ENCODE measurements at places on chromosomes 3 and 15.

- DNase-seq: no peak
Observed at GRCh38 chr3:4078903-4079302, 224.3 kb upstream of the SETMAR start.

- no peak for DNase-seq
Observed at GRCh38 chr3:169146866-169147237, 516.7 kb downstream of the MECOM start.

DNA sequence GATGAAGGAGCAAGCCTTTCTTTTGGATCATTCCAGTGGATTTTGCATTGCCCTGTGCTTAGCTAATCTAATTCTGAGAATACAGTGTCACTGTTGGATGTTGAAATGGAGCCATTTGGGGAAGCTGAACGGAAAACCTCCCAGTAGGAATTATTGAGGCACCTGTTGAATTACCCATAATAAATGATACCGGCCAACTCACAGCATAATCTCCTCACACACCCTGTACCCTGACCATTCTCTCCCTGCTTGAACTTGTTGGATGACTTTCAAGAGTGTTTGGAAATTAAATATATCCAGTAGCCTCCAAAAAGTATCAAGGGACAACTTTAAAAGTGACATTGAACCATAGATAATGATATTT, 171.4 kb upstream of the HES1 start:
- no peak for DNase-seq

DNA sequence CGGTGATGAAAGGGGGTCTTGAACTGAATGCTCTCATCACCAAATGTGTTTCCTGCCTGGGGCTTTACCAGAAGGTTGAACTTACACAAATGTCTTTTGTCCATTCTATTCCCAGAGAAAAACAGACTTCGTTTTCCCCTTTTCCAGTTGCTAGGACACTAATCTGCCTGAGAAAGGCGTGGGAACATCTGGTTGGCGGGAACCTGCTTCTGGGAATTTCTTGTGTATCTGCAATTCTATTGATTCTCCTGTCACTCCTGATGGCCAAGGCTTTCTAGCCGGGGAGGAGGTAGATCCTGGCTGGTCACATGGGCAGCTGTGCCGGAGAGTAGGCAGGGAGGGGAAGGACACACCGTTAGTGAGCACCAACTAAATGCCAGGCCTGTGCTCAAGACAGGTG, 31.1 kb upstream of the CCDC174 start:
- DNase-seq: no peak

DNA sequence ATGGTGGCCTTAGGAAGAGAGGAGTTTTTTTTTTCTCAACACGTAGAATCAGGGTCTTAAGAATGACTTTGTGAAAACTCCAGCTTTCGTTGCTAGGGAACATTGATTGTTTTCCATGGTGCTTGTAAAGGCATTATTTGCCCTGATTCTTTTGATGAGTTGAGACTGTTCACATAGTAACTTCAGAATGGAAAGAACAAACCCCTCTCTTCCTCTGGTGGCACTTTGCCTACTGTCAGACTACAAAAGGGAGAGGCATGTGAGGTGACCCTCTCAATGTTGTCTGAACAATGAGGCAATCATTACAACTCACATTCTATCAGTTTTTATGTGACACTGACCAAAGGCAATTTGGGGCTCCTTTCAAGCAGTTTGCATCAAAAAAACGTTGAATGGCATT, 477.8 kb downstream of the FGF12 start:
- no peak for DNase-seq

GRCh38 chr15:75307778-75308390, 25.2 kb downstream of the GOLGA6D start:
- no peak for DNase-seq

GRCh38 chr15:95162531-95162930, 931.2 kb downstream of the MCTP2 start:
- DNase-seq: no peak

DNA sequence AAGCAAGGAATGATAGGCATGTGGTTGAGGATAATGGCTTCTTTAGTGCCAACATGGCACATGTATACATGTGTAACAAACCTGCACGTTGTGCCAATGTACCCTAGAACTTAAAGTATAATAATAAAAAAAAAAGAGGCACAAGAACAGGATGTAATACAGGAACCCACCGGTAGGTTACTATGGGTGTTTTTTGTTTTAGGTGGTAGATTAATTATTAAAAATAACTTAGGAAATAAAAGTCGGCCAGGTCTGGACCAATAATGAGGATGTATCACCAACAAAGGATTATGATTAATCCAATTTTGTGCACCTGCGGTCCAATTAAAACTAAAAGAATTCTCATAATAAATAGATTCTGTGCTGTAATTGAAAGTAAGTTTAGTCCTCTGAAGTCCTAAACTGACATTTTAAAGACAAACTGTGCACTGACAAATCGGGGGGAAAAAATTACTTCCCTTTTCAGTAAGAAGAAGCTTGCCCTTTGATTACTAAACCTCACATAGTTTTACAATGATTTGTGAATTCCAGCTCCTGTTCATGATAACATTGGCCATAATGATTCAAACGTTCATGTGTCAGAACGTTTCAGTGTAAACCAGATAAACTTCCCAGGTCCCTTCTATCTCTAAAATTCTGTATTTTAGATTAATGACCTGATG, 62.2 kb downstream of the CASR start:
- DNase-seq: no peak

DNA sequence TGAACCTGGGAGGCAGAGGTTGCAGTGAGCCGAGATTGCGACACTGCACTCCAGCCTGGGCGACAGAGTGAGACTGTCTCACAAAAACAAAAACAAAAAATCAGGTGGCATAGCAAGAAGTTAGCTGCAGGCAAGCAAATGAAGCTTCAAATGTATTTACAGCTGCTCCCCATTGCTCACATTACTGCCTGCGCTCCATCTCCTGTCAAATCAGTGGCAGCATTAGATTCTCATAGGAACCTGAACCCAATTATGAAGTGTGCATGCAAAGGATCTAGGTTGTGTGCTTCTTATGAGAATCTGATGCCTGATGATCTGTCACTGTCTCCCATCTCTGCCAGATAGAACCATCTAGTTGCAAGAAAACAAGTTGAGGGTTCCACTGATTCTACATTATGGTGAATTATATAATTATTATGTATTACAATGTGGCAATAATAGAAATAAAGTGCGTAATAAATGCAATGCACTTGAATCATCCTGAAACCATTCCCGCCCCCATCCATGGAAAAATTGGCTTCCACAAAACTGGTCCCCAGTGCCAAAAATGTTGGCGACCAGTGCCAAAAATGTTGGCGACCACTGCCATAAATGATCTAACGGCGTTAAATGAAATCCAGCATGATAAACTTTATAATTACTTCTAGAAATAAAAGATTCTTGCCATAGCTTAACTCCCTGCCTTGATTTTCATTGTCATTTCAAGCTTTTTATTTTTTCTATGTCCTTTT, 616.7 kb upstream of the NAALADL2 start:
- no peak for DNase-seq

- DNase-seq: no peak
Observed at GRCh38 chr15:93249623-93250022, 160.6 kb upstream of the RGMA start.

- no peak for DNase-seq
Observed at GRCh38 chr3:65596571-65597225, 442.0 kb downstream of the MAGI1 start.

GRCh38 chr3:129501630-129502029, 26.8 kb upstream of the RHO start:
- no peak for DNase-seq

- no peak for DNase-seq
Observed at GRCh38 chr3:129347458-129347845, 68.8 kb downstream of the HMCES start.

- no peak for DNase-seq
Observed at GRCh38 chr3:158249183-158249582, 139.3 kb downstream of the RSRC1 start.

GRCh38 chr15:25863111-25863967, at the start of gene ATP10A:
TSS of gene ATP10A (minus strand) at chr15:25863327. CDS start at chr15:25863096, 231 bp downstream.
- DNase-seq: peak; percentile 38

DNA sequence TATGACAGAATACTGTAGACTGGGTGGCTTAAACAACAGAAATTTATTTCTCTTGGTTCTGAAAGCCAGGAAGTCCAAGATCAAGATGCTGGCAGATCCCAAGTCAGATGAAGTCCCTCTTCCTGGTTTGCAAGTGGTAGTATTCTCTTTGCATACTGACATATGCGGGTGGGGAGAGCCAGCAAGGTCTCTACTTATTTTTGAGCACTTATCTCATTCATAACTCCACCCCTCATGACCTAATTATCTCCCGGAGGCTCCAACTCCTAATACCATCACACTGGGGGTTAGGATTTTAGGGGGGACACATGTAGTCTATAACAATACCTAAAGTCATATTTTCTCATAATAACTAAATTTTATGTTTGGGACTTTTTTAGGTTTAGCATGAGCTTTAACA, 65.3 kb downstream of the BLM start:
- DNase-seq: no peak

DNA sequence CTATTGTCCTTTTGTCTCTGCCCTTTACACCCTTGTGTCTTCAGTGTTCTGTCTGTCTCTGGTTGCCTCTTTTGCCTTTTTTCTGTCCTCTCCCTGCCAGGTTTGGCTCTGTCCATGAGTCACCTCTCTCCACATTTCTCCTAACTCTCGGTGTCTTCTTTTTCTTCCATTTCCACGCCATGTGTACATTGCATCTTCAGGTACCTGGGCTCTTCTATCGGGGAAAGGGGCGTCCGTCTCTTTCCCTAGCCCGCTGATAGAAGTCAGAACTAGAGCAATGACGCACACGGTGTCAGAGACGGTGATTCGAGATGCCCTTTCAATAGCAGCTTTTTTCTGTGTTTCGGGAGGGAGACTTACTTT, 641 bp downstream of the OPA1 start:
- peak; percentile 20 for DNase-seq

- no peak for DNase-seq
Observed at GRCh38 chr3:48588230-48588629, 6.9 kb downstream of the COL7A1 start.

DNA sequence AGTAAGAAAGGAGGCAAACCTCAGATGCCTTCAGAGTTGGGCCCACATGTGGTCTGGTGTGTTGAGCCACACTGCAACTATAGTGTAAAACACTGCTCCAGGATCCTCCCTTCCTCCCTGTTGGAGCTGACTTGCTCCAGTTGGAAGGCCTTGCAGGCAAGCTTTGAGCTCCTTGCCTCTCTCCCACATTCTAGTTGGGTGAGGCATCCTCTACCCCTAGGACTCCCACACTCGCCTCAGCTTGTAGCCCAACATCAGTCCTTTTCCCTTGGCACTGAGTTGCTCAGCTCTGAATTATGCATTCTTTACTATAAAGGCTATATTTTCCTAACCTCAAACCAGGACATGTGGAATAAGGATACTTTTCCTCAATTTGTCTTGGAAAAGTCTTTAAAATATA, 143.9 kb downstream of the NECTIN3 start:
- no peak for DNase-seq

DNA sequence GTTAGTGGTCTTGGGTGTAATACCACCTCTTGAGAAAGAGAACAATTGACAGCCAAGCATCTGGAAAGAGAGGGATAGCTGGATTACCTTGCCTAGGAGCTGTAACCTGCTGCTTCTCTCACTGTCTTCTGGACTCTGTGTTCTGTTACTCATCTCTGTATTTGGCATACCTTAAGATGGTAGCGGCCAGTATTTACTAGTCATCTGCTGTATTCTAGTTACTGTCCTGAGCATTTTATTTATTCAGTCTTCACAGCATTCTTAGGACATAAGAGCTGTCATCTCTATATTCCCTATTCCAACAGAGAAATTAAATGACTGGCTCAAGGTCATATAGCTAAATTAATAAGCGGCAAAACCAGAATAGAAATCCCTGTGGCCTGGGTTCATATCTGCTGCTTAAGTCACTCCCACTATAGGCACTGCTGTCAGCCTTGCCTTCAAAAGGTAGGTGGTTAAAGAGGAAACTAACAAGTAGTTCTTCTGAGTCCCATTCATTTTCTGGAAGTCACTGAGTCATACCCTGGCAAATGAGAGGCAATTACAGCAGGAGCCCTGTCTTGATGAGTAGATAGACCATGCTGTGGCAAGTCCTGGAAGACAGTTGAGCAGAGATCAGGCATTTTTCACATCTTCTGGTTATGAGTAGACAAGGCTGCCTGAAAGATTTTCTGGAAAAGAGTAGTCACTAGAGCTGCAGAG, 68.2 kb downstream of the RAB7A start:
- peak; percentile 45 for DNase-seq

DNA sequence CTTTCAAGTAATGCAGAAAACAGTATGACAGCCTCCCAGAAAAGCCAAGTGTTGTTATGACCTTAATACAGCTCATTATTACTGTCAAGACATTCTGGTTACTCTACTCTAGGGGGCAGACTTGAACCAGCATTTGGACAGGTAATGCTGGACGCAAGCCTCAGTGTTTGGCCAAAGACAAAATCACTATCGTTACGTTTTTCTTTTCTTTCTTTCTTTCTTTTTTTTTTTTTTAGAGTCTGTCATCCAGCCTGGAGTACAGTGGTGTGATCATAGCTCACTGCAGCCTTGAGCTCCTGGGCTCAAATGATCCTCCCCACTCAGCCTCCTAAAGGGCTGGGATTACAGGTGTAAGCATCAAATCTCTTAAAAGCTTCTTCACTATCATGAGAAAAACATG, 29.4 kb upstream of the TMEM45A start:
- DNase-seq: peak; percentile 80

DNA sequence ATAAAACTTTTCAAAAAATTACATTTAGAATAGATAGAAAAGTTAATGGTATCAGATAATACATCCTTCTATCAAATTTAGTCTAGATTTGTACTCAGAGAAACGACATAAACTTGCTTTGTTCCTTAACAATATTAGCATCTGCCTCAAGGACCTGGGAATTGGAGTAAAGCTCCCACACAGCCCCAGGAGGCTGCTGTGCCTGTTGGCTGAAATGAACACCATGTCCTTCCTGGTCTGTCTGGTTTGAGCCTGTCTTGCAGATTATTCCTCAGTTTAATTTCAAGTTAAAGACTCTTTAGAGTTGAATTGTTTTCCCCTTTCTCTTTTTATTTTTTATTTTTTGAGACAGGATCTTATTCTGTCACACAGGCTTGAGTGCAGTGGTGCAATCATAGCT, 19.4 kb downstream of the GNB5 start:
- no peak for DNase-seq

DNA sequence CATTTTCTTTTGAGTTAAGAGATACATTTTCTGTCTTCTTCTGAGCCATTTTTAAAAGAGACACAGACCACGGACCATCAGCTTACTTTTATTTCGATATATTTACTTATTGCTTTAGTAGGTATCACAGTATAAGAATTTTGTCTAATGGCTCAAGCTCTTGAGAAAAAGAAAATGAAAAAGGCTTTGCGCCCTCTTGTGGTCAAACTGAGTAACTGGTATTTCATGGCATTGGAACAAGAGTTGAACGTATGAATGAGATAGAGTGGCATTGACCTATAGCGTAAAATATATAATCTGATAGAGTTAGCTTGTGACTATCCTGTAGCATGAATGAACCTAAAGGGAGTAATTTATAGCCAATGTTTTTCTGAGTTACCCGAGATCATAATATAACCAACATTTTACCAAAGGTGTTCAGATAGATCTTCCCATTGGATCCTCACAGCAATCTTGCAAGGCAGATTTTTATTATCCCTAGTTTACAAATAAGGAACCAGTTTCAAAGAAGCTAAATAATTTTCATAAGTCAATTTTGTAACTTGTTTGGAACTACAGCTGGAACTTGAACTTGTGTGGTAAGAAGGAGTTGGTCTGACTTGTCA, 154.6 kb downstream of the POLR2M start:
- DNase-seq: peak; percentile 12
